Esophagus mucosa (tissue), 1 donor: ENCODE measurements at places on chromosomes 6 and 20. TPM values are rescaled to one million over a fixed set of nuclear protein-coding genes. Genes with fewer than 3 reads are reported as not detected.

The RPL7L1 gene
- 62.7 TPM for total RNA-seq

The MAD2L1BP gene
- total RNA-seq: 20.1 TPM

DNA sequence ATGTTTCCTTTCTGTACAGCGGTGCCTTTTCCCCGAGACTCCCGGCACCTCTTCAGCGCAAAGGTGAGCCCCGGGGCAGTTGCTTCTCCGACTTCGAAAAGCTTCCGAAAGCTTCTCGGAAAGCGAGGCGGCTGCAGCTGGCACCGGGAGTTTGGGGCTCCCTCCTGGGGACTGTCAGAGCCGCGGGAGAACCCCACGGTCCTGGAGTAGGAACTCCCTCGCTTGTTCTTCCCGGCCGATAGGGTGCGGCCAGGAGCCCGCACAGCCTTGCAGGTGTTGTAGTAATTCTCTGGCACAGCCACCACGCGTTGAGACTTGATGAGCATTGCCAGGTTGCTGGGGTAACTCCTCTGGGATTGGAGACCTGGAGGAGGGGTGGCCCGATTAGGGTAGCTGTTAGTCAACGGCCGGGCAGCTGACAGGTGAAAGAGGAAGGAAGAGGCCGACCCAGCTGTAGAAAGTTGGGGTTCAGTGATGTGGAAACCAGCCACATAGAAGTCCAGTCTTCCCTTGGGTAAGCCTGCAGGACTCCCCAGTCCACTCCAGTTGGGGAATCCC, 721 bp downstream of the KDM1B start:
- peak; percentile 78 for ATAC-seq

GRCh38 chr6:27472182-27472616, 706 bp downstream of the ZNF184 start:
- ATAC-seq: peak; percentile 53

- ATAC-seq: no peak
Observed at GRCh38 chr6:75158176-75158575, 47.7 kb downstream of the COL12A1 start.

- no peak for ATAC-seq
Observed at GRCh38 chr6:136777651-136778050, 14.6 kb downstream of the MAP3K5 start.

DNA sequence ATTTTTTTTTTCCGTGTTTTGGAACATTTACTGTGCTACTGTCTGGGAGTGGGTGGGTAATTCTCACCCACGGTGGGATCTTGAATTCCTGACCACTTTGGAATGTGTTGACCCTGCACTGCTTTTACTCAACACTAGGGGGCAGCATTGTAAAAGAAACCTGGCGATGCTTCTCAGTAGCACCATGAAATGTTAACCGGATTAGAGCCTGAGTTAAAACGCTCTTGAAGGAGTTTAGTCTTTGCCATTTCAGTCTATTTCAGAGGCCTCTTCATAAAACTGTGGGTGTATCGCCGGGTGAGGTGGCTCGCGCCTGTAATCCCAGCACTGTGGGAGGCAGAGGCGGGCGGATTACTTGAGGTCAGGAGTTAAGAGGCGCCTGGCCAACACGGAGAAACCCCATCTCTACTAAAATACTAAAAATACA, 114.4 kb upstream of the PRND start:
- peak; percentile 74 for ATAC-seq

- no peak for ATAC-seq
Observed at GRCh38 chr6:64217721-64218620, 582.4 kb downstream of the PHF3 start.
